ENCODE measurements at places on chromosomes 16 and 17. TPM values are rescaled to one million over a fixed set of nuclear protein-coding genes. Genes with fewer than 3 reads are reported as not detected.

GRCh38 chr16:351804-352520 is 561 bp downstream of the AXIN1 start:
- peak overlapping the region; percentile 18 for H3K27ac ChIP-seq
- DNase-seq, result no peak
- H3K4me3 ChIP-seq, result peak overlapping the region; percentile 57
- peaks cover 6% of the 10 kb centered on the region for H3K36me3 ChIP-seq

- DNase-seq, result no peak
- H3K36me3 ChIP-seq, result peaks cover 7% of the 10 kb centered on the region
Observed at GRCh38 chr16:3147046-3147756, 12.4 kb downstream of the ZNF213 start.

DNA sequence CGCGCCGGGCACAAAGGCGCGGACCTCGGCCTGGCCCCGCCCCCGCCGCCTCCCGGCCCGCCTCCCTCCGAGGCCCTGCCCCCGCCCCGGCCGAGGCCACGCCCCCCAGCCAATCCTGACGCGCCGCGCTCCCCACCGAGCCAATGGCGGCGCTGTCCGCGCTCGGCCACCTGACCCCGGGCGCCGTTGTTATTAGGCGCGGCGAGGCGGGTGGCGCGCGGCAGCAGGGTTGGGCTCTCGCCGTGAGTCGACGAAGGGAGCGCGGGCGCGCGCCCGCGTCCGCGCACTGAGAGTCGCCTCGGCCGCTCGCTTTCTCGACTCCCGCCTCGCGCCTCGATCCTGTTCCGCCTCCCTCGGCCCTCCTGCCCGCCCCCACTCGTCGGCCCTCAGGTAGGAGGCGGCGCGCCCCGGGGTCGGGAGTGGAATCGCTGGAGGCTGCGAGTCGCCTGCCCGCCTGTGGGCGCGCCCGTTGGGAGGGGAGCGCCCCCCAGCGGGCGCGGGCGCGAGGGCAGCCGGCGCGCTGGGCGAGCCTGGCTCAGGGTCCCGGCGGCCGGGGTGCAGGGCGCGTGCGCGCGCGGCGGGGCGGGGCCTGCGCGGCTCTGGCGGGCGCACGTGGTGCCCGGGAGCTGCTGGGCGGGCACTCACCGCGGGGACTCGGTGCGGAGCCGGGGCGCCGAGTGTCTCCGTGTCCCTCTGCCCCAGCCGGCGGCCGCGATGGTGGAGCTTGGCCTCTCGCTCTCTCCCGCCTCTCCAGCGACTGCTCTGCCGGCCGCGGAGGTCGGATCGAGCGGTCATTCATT is 405 bp upstream of the CBLN1 start:
- peaks cover 55% of the 10 kb centered on the region for H3K27me3 ChIP-seq
- no peaks in the 10 kb centered on the region for H3K36me3 ChIP-seq
- no peaks in the 10 kb centered on the region for H3K4me1 ChIP-seq
- H3K27ac ChIP-seq, result no peak overlapping the region
- peak; percentile 16 for DNase-seq

Gene SNX20
- not detected for polyA plus RNA-seq

Gene KRTAP9-8
- not detected for polyA plus RNA-seq

DNA sequence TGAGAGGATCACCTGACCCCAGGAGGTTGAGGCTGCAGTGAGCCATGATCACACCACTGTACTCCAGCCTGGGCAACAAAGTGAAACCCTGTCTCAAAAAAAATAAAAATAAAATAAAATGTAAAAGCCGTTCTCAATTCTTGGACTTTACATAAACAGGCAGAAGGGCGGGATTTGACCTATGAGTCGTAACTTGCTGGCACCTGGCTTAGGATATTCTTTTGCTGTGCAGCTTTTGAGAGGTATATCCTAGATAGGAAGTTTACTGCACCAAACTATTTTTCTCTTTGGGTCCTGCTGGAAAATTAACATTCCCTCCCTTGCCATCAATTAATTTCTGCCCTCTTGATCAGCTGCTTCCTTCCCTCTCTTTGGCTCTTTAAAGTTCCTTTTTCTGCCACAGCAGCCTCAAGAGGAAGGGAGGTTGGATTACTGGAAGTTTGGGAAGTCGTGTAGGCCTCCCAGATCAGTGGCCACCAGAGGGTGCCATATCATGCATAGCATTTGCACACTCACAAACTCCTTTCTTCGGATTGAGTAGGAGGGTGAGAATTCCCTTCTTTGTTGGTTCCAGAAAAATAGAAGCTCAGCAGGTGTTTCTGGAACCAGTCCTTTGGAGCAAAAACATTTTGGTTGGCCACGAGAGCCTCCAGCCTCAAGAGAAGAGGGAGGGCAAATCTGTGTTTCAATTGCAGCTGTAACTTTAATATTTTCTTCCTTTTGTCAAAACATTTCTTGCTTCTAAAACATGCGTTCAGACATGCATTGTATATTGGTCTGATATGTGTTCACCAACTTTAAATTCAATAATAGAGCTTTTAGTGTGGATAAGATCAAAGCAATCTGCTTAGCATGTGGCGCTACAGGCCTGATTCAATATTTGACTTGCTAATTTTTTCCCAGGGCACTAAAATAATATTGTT is 147.3 kb downstream of the CCDC182 start:
- DNase-seq, result peak; percentile 82
- H3K4me3 ChIP-seq, result no peak overlapping the region
- no peaks in the 10 kb centered on the region for H3K27me3 ChIP-seq
- H3K36me3 ChIP-seq, result no peaks in the 10 kb centered on the region
- H3K4me1 ChIP-seq, result peaks cover 4% of the 10 kb centered on the region
- no peak overlapping the region for H3K27ac ChIP-seq

- no peaks in the 10 kb centered on the region for H3K27me3 ChIP-seq
- no peak overlapping the region for H3K27ac ChIP-seq
- no peak overlapping the region for H3K4me3 ChIP-seq
- DNase-seq, result no peak
Observed at GRCh38 chr16:19735074-19735867, 17.2 kb downstream of the IQCK start.

- H3K4me3 ChIP-seq, result no peak overlapping the region
- no peaks in the 10 kb centered on the region for H3K4me1 ChIP-seq
- peaks cover 6% of the 10 kb centered on the region for H3K36me3 ChIP-seq
- H3K27ac ChIP-seq, result no peak overlapping the region
- no peak for DNase-seq
Observed at GRCh38 chr16:67761924-67762323, 42.8 kb upstream of the GFOD2 start.

Gene FNDC8
- polyA plus RNA-seq, result not detected

Gene SOCS7
- 9.2 TPM for polyA plus RNA-seq

Gene MT1X
- polyA plus RNA-seq, result 117 TPM

DNA sequence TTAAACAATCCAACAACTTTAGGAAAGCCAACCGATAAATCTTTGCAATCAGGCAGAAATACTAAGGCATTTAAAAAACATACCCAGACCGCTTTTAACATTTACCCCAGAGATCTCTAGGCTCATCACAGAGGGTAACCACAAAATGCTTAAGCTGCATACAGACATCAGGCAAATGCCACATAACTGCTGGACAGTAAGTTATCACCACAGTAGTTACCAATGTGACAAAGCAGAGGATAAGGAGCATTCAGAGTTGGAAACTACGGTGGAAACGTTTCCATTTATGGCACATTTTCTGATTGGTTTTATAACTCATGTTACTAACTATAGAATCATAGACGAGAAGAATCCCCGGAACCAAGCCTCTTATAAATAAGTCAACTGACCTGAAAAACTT is 77.5 kb downstream of the KANSL1 start:
- no peak overlapping the region for H3K27ac ChIP-seq
- H3K4me1 ChIP-seq, result peaks cover 8% of the 10 kb centered on the region
- peak; percentile 18 for DNase-seq
- H3K36me3 ChIP-seq, result no peaks in the 10 kb centered on the region
- H3K4me3 ChIP-seq, result no peak overlapping the region

Gene CX3CL1
- 0.89 TPM for polyA plus RNA-seq

DNA sequence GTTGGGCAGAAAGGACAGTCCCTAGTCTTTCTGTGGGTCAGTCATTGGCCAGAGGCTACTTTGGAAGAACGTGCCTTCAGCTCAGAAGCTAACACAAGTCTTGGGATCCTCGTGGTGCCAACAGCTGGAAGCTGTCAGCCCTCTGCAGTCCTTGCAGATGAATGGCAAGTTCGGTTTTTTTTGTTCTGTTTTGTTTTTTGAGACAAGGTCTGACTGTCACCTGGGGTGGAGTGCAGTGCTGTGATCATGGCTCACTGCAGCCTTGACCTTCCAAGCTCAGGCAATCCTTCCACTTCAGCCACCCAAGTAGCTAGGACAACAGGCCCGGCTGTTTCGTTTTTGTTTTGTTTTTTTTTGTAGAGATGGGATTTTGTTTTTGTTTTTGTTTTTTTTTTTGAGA is 149.4 kb downstream of the SPECC1 start:
- no peaks in the 10 kb centered on the region for H3K36me3 ChIP-seq
- DNase-seq, result no peak
- H3K4me1 ChIP-seq, result peaks cover 2% of the 10 kb centered on the region
- H3K27me3 ChIP-seq, result no peaks in the 10 kb centered on the region

Gene TP53TG3F
- polyA plus RNA-seq, result not detected

- H3K27ac ChIP-seq, result no peak overlapping the region
- no peaks in the 10 kb centered on the region for H3K27me3 ChIP-seq
- no peak for DNase-seq
- H3K4me3 ChIP-seq, result no peak overlapping the region
- peaks cover 8% of the 10 kb centered on the region for H3K4me1 ChIP-seq
- H3K36me3 ChIP-seq, result peaks cover 47% of the 10 kb centered on the region
Observed at GRCh38 chr17:64574646-64575045, 67.9 kb downstream of the CEP95 start.

Gene STAC2
- polyA plus RNA-seq, result 0.03 TPM

Gene TP53TG3C
- not detected for polyA plus RNA-seq

Gene C17orf100
- polyA plus RNA-seq, result 2.9 TPM

Gene LPO
- polyA plus RNA-seq, result not detected

Gene TBC1D28
- not detected for polyA plus RNA-seq

GRCh38 chr17:45902892-45903346 is 8.6 kb downstream of the MAPT start:
- H3K4me1 ChIP-seq, result no peaks in the 10 kb centered on the region
- no peaks in the 10 kb centered on the region for H3K36me3 ChIP-seq
- peaks cover 59% of the 10 kb centered on the region for H3K27me3 ChIP-seq
- H3K27ac ChIP-seq, result no peak overlapping the region
- no peak for DNase-seq

DNA sequence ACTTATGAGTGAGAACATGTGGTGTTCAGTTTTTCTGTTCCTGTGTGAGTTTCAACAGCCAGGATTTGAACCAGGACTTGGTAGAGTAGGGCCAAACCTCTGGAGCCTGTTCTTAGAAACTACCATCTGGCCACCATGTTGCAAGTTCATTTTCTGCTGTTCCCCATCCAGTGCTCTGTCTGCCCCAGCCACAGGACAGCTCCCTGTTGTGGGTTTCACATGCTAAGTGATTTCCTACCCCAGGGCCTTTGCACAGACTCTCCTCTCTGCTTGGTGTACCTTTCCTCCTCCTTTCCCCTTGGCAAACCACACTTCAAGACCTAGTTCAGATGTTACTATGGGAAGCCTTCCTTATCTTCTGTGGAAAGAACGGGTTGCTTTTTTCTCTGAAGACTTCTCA is 79.5 kb downstream of the HS3ST4 start:
- H3K4me1 ChIP-seq, result no peaks in the 10 kb centered on the region
- no peak overlapping the region for H3K4me3 ChIP-seq
- no peaks in the 10 kb centered on the region for H3K27me3 ChIP-seq
- DNase-seq, result no peak
- H3K27ac ChIP-seq, result no peak overlapping the region
- H3K36me3 ChIP-seq, result no peaks in the 10 kb centered on the region

GRCh38 chr16:13994239-13995106 is 74.5 kb downstream of the ERCC4 start:
- peak; percentile 2 for DNase-seq
- H3K36me3 ChIP-seq, result no peaks in the 10 kb centered on the region
- peaks cover 3% of the 10 kb centered on the region for H3K4me1 ChIP-seq
- no peak overlapping the region for H3K27ac ChIP-seq

GRCh38 chr17:17830740-17831207 is 6.0 kb downstream of the SREBF1 start:
- H3K4me1 ChIP-seq, result peaks cover 22% of the 10 kb centered on the region
- no peak overlapping the region for H3K27ac ChIP-seq
- H3K36me3 ChIP-seq, result peaks cover 15% of the 10 kb centered on the region

GRCh38 chr16:67967958-67968399 is 458 bp downstream of the SLC12A4 start:
- peak overlapping the region; percentile 100 for H3K4me3 ChIP-seq
- H3K27me3 ChIP-seq, result no peaks in the 10 kb centered on the region
- peaks cover 34% of the 10 kb centered on the region for H3K4me1 ChIP-seq
- H3K36me3 ChIP-seq, result peaks cover 16% of the 10 kb centered on the region

- H3K36me3 ChIP-seq, result peaks cover 4% of the 10 kb centered on the region
- peaks cover 15% of the 10 kb centered on the region for H3K4me1 ChIP-seq
- no peaks in the 10 kb centered on the region for H3K27me3 ChIP-seq
- H3K4me3 ChIP-seq, result no peak overlapping the region
- peak overlapping the region; percentile 62 for H3K27ac ChIP-seq
Observed at GRCh38 chr16:921321-921905, 49.4 kb downstream of the LMF1 start.

- H3K27me3 ChIP-seq, result no peaks in the 10 kb centered on the region
- H3K27ac ChIP-seq, result peak overlapping the region; percentile 67
- peaks cover 79% of the 10 kb centered on the region for H3K36me3 ChIP-seq
- peak; percentile 90 for DNase-seq
Observed at GRCh38 chr17:28347261-28347891, 10.0 kb downstream of the POLDIP2 start.

GRCh38 chr16:51167170-51167895 is 16.3 kb upstream of the SALL1 start:
- peaks cover 6% of the 10 kb centered on the region for H3K4me1 ChIP-seq
- no peak for DNase-seq
- H3K27me3 ChIP-seq, result no peaks in the 10 kb centered on the region
- H3K36me3 ChIP-seq, result no peaks in the 10 kb centered on the region
- H3K4me3 ChIP-seq, result no peak overlapping the region

GRCh38 chr16:30901201-30902028 is 5.0 kb downstream of the CTF1 start:
- H3K36me3 ChIP-seq, result no peaks in the 10 kb centered on the region
- H3K27ac ChIP-seq, result peak overlapping the region; percentile 23
- DNase-seq, result no peak

DNA sequence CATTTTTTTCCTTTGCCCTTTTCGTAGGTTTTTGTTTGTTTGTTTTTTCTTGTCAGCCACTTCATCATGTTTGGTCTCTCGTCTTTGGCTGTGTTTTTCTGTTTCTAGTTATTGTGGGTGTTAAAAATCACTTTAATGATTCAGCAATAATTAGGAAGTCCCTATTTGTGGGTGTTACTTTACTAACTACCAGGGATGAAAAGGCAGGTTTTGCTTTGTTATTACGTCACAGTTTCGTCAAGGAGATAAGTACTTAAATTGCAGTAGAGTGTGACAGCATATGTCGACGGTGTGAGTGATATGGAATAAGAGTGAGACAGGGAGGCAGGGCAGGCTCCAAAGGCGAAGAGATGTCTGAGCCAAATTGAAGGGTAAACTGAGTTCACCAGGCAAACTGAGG is 479.6 kb downstream of the WWOX start:
- DNase-seq, result no peak
- H3K36me3 ChIP-seq, result no peaks in the 10 kb centered on the region
- no peaks in the 10 kb centered on the region for H3K4me1 ChIP-seq
- no peak overlapping the region for H3K4me3 ChIP-seq
- no peaks in the 10 kb centered on the region for H3K27me3 ChIP-seq
- H3K27ac ChIP-seq, result no peak overlapping the region

Gene SHISA6
- not detected for polyA plus RNA-seq

GRCh38 chr16:14545346-14545884 is 84.6 kb downstream of the PARN start:
- peaks cover 9% of the 10 kb centered on the region for H3K36me3 ChIP-seq
- no peak overlapping the region for H3K27ac ChIP-seq
- no peaks in the 10 kb centered on the region for H3K27me3 ChIP-seq
- no peak for DNase-seq
- H3K4me1 ChIP-seq, result peaks cover 4% of the 10 kb centered on the region

Gene NPB
- polyA plus RNA-seq, result 1.2 TPM

- peaks cover 32% of the 10 kb centered on the region for H3K27me3 ChIP-seq
- no peak overlapping the region for H3K4me3 ChIP-seq
- no peak for DNase-seq
Observed at GRCh38 chr17:4440021-4440420, 6.3 kb downstream of the SPNS3 start.

Data from IMR-90 (cell line).